ENCODE measurements at places on chromosomes 4 and X.

DNA sequence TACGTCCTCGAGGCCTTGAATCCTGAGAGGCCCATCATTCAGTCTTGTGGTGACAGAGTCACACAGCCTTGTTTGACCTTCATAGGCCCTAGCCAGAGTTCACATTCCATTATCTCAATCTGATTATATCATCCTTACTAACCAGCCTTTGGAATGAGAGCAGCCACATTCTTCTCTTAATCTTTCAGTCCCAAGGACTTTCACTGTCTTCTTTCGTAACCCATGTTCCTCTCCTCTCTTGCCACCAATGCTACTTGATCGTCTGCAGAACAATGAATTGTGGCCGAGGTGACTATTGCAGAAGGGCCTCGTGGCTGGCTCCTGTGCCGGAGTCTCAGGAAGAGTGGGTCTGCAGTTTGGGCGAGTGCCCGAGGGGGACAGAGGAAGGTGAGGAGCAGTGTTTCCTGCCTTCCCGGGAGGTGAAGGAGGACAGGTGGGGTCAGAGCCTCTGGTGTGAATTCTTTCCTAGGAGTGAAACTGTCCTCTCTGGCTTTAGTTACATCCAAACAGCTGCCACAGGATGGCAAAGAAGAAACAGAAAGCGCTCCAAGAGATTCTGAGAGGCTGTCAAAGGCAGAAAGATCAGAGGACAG lies 94.6 kb downstream of the LIMCH1 start:
- no peak for DNase-seq

GRCh38 chrX:11577603-11578002 lies 88.1 kb downstream of the ARHGAP6 start:
- DNase-seq: no peak

- no peak for DNase-seq
These were observed 7.5 kb upstream of the PDLIM3 start for GRCh38 chr4:185542626-185543315.

- no peak for DNase-seq
These were observed 60.3 kb upstream of the SMIM10 start for GRCh38 chrX:134930501-134930900.

- DNase-seq: no peak
These were observed 28.2 kb upstream of the RASSF6 start for GRCh38 chr4:73648478-73648877.

GRCh38 chr4:107682306-107682705 lies 37.7 kb downstream of the PAPSS1 start:
- DNase-seq: no peak

GRCh38 chrX:45714866-45715265 lies 514.2 kb upstream of the DIPK2B start:
- no peak for DNase-seq

DNA sequence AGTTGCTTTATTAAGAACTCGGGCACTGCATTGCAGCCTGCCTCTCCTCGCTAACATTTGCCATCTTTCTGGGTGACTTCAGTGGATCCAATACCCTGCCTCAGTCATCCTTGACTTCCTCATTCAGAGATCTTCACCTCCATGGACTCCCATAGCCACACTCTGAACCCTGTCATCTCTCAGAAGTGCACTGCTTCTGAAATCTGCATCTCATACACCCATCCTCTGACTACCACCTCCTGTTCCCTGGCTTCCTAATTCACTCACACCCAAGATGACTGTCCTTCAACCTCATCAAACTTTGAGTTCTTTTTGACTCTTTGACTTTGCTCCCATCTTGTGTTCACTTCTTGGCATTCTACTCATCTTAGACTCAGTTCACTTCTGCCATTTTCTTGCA lies 25.3 kb upstream of the CYBB start:
- no peak for DNase-seq

- no peak for DNase-seq
These were observed 15.5 kb upstream of the ESX1 start for GRCh38 chrX:104270212-104270611.

DNA sequence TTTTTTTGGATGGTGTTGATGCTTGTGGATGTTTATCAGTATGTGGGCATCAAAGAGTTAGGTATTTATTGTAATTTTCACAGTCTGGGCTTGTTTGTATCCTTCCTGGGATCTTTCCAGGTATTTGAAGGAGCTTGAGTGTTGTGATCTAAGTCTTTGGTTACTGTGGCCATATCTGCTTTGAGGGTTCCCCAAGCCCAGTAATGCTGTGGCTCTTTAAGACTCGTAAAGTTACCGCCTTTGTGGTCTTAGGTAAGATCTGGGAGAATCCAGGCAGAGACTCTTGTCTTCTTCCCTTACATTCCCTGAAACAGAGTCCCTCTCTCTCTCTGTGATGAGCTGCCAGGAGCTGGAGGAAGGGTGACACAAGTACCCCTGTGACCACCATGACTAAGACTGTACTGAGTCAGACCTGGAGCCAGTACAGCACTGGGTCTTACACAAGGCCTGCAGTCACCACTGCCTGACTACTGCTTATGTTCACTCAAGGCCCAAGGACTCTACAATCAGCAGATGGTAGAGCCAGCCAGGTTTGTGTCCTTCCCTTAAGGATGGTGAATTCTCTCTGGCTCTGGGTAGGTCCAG lies 62.2 kb downstream of the FMR1NB start:
- DNase-seq: no peak

GRCh38 chr4:183288955-183289354 lies 31.1 kb downstream of the CLDN22 start:
- DNase-seq: no peak

DNA sequence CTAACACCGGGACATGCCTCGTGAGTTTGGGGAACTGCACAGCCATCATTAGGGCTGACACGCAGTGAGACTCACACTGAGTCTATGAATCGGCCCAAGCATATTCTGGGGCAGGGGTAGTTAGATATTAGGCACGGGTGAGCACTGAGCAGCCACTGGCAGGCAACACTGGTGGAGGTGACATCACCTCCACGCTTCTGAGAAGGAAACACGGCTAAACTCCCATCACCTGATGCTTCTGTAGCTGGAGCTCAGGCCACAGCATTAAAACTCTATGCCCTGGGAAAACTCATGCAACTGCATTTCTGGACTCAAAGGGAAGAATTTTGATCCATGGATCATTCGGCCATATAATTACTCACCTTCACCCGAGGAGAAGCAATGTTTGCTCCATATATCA lies 100.8 kb upstream of the OTUD4 start:
- DNase-seq: no peak

GRCh38 chrX:103092942-103093341 lies at the start of gene NXF3:
NXF3 (minus strand) TSS chrX:103093143; CDS start chrX:103093023, 120 bp downstream.
- DNase-seq: peak; percentile 30

GRCh38 chr4:38076153-38076669 lies 116.0 kb downstream of the PTTG2 start:
- DNase-seq: no peak

GRCh38 chrX:15497865-15498264 lies 2.7 kb upstream of the BMX start:
- DNase-seq: no peak

DNA sequence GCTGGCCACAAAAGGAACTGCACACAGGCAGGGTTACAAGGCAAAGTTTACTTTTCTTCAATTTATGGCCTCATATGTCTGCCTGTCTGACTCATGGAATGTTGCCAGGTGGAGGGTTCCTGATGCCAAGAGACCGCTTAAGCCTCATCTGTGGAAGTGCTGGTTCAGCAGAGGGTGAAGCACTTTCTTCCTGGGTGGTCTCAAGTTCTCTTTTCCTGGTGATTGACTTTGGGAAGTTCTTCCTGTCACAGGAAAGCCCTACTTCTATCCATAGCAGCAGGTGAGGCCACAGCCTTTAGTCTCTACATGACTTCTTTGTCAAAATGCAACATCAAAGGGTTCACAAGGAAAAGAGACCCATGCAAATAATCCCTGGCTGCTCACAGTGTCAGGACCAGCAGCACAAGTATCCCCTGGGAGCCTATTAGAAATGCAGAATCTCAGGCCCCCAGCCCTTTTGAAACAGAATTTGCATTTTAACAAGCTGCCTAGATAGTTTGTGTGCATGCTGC lies 81.4 kb upstream of the IGFBP7 start:
- DNase-seq: no peak

DNA sequence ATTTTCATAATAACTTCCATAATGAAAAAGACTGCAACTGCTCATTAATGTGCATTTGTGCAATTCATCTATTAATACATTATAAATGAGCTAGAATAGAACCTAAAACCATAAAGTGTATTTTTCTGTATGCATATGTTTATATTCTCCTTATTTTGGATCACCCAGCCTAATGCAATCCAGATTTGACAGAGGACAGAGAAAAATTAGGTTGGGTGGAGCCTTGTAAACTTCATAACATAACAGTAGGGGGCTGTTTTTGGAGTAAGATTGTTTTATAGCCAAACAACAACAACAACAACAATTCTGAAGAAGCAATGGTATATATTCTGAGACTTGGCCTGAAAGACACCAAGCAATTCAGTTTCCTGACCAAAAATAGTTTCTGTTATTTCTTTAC lies 615.3 kb upstream of the SLIT2 start:
- no peak for DNase-seq

DNA sequence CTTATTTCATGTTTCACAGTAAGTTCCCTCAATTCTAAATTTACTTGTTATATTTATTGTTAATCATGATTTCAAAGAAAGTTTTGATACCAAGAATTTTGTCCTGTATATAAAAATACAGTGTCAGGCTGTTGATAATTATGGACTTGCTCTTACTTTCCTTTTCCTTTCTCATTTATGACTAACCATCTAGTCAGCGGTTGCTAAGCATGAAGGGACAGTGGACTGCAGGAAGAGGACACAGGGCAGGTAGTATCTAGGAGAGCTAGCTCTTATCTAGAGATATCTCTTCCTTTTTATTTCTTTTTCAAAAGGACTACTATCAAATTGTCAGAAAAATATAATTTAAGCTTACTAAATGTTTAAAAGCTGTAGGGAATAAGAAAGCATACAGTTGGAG lies 1.6 kb downstream of the OPRPN start:
- no peak for DNase-seq

- no peak for DNase-seq
These were observed 199.5 kb upstream of the PUDP start for GRCh38 chrX:7347465-7347864.

DNA sequence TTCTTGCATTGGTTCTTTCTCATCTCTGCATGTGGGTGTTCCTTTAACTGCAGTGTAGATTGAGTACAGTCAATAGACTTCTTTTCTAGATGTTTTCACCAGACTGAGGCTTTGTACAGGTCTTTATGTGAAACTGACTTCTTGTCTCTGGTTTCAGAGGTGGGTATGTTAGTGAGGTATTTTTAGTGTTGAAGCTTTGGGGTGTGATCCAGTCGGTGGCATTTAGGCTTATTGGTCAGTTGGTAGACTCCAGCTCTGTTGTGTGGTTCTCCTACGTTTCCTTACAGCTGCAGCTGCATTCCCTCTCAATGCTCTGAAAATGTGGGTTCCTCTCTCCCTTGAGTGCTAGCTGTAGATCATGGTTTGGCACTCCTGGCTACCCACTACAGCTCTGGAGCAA lies 21.3 kb upstream of the AMBN start:
- DNase-seq: no peak

- DNase-seq: no peak
These were observed 79.0 kb downstream of the PDGFRA start for GRCh38 chr4:54308110-54308509.

- DNase-seq: no peak
These were observed 12.8 kb downstream of the THAP9 start for GRCh38 chr4:82913305-82913704.

GRCh38 chrX:50098749-50099148 lies 102.1 kb downstream of the AKAP4 start:
- no peak for DNase-seq

DNA sequence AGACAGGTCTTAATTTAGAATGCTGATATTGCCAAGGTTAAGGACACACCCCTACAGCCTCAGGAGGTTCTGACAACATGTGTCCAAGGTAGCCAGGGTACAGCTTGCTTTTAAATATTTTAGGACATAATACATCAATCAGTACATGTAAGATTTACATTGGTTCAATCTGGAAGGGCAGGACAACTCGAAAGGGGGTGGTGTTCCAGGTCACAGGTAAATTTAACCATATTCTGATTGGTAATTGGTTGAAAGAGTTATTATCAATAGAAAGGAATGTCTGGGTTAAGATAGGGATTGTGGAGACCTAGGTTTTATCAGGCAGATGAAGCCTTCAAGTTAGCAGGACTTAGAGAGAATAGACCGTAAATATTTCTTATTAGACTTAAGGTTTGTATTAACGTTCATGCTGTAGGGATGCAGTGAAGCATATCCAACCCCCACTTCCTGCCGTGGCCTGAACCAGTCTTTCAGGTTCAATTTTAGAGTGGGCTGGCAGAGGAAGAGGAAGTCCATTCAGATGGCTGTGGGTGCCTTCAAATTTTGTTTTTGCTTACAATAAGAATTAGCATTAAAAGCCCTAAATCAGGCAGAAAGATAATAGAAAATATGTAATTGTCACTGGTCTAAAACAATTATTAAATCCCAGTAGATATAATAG lies 136.5 kb upstream of the GALNTL6 start:
- DNase-seq: no peak

DNA sequence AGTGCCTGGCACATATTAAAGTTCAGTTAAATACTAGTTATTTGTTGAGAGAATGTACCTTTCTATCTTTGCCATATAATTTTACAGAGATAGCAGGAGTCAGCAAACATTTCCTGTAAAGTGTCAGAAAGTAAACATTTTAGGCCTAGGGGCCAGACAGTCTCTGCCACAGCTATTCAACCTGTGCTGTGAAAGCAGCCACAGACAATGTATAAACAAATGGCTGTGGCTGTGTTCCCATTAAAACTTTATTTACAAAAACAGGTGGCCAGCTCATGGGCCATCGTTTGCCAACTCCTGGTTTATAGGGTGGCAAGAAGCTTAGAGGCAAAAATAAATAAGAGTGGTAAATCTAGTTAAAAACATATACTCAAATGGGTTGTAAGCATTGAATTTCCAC lies 34.0 kb upstream of the BRS3 start:
- DNase-seq: no peak

DNA sequence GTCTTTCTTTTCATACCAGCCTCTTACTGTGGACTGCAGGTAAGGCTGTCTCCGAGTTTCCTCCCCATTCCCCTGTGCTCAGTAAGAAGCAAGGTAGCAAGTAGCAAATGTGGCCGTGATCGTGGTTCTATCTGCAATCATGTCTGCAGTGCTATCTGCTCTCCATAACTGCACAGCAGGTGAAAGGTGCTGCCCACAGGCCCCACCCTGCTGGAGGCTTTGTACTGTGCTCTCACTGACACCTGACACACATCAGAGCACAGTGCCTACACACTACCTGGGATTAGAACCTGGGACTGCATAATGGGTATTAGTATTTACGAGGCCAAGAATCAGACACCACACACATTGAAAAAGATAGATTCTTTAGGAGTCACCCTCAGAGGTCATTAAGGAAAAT lies 15.3 kb downstream of the PGRMC1 start:
- DNase-seq: no peak
